ENCODE measurements at places on chromosomes 3 and 15.
A peak's percentile ranks its signal among the peaks of the same experiment; 100 is the strongest.

GRCh38 chr3:111617406-111617805, 22.3 kb upstream of the ZBED2 start:
- DNase-seq, result no peak

DNA sequence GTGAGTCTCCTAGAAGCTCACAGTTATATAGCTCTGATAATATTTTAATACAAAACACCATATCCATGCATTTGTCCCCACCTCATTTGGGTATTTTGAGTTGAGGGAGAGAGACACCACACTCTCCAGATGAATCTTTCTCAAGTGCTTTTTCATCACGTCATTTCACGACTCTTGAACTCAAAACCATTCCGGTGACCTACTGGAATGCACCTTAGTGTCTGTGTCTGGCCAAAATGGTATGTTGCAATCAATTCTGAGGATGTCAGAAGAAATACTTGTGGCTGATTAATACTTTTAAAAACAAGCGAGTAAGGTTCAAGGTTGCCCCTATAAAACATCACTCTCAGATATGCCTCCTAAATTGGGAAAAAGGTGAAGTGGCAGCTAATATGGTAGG, 352.6 kb upstream of the ICE2 start:
- DNase-seq, result peak; percentile 12

- no peak for DNase-seq
Measured at GRCh38 chr3:87267953-87268645, 8.3 kb downstream of the POU1F1 start.

DNA sequence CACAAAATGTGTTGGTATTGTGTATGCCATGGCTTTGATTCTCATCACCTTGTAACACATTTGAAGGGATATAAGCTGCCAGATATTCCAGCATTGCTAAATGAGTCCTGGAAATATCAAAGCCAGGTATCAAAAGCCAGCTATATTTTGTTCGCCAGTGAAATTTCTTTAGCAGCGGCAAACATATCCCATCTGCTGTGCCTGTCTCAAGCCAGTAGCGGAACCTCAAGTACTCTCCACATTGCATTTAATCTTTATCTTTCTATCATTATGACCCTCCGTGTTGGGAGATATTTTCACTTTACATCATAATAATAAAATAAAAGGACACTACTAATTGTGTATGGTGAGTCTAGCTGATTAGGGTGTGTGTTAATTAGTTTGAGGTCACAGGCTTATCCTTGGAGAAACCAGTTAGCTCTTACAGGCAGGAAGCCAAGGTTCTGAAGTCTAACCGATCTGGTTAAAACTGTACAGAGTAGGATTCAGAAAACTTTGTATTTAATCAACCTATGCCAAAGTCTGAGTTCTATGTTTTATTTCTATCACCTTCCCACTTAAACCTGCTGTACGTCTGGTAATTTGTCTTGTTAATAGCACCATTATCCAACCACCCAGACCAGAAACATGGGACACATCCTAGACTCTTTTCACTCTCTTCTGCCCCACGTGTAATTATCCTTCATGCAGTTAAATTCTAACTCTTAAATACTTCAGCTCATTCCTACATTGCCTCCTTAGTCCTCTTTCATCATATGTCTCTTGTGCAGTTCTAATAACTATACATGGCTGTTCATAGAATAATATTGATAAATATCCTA, 14.5 kb downstream of the TIPARP start:
- DNase-seq, result no peak

GRCh38 chr3:58898513-58898912, 151.3 kb downstream of the CFAP20DC start:
- no peak for DNase-seq

GRCh38 chr3:64267721-64268604, 42.7 kb upstream of the PRICKLE2 start:
- DNase-seq, result peak; percentile 80

DNA sequence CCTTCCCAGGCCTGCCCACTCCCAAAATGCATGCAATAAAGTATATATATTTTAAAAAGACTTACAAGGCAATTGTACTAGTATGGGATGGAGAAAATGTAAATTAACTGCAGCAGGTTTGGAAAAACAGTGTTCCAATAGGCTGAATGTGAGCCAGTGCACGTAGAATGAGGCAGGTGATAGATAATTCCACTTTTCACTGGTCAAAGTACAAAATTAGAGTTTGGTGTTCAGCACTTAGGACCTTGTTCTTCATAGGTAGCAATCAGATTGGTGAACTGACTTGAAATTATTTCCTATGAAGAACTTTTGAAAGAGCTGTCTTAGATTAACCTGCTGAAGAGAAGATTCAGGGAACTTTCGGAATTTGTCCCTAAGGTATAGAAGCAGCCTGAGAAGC, 1.9 kb downstream of the WDR48 start:
- no peak for DNase-seq

DNA sequence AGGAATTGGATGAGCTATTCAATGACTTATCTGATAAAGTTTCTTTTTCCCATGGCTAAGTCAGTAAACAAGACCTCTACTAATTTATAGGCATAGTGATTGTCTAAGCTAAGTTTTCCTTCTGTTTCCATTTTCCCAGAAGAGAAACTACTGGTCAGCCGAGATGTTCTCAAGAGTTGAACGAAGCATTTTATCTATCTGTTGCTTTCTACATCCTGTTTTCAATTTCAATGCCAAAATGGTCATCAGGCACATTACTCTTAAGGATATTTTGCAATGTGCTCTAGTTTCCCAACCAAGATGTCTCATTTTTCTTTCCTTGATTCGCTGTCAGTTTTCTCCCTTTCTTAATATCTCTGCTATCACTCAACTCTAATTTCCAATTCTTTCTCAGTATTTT, 228.7 kb downstream of the MBNL1 start:
- no peak for DNase-seq

GRCh38 chr15:98596885-98597392, 51.4 kb upstream of the IGF1R start:
- no peak for DNase-seq

- no peak for DNase-seq
Measured at GRCh38 chr3:78825118-78825857, 942.5 kb downstream of the ROBO1 start.

GRCh38 chr3:124775877-124776276, 45.6 kb downstream of the UMPS start:
- DNase-seq, result no peak

- DNase-seq, result no peak
Measured at GRCh38 chr15:86355801-86356200, 276.1 kb downstream of the AGBL1 start.

DNA sequence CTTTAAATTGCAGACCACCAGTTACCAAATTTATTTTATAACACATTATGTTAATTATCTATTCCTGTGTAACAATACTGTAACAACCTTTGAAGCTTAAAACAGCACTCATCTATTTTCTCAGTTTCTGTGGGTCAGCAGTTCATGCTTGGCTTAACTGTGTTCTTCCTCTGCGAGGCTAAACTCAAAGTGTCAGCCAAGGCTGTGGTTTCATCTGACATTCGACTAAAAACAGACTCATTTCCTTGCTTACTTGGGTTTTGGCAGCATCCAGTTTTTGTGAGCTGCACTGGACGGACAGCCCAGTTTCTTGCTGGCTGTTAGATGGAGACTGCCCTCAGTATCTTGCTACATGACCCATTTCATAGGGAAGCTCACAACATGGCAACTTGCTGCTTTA, 247.3 kb upstream of the KCNH8 start:
- no peak for DNase-seq

DNA sequence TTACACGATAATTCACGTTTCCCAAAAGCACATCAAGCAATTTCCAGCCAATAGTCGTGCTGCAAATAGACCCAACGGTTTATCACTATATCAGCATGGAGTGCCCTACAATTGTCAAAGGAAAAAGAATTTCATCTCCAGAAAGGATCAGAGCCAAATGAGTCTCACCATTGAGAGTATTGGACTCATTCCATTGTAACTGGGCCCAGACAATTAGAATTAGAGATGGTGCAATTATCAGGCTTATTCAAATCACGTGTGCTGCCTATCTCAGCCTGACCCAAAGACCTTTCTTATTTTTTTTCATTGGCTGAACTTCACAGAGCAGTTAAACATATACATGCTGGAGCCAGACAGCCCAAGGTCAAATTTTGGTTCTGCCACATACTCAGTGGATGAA, 87.0 kb upstream of the LRTM1 start:
- no peak for DNase-seq

DNA sequence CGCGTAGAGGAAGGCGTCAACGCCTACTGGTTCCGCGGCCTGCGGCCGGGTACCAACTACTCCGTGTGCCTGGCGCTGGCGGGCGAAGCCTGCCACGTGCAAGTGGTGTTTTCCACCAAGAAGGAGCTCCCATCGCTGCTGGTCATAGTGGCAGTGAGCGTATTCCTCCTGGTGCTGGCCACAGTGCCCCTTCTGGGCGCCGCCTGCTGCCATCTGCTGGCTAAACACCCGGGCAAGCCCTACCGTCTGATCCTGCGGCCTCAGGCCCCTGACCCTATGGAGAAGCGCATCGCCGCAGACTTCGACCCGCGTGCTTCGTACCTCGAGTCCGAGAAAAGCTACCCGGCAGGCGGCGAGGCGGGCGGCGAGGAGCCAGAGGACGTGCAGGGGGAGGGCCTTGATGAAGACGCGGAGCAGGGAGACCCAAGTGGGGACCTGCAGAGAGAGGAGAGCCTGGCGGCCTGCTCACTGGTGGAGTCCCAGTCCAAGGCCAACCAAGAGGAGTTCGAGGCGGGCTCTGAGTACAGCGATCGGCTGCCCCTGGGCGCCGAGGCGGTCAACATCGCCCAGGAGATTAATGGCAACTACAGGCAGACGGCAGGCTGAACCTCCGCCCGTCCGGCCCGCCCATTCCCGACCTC, 4.1 kb downstream of the ISLR2 start:
- DNase-seq, result no peak

GRCh38 chr3:976006-976405, 116.8 kb upstream of the CNTN6 start:
- peak; percentile 10 for DNase-seq

GRCh38 chr3:168974617-168975403, 688.7 kb downstream of the MECOM start:
- DNase-seq, result no peak

- no peak for DNase-seq
Measured at GRCh38 chr3:171165499-171165921, 139.0 kb upstream of the SLC2A2 start.

- DNase-seq, result peak; percentile 43
Measured at GRCh38 chr15:60396100-60396499, 1.7 kb downstream of the ANXA2 start.

- no peak for DNase-seq
Measured at GRCh38 chr3:4355401-4356219, 52.4 kb downstream of the SETMAR start.

GRCh38 chr3:34864011-34864410, 775.3 kb upstream of the ARPP21 start:
- peak; percentile 61 for DNase-seq

DNA sequence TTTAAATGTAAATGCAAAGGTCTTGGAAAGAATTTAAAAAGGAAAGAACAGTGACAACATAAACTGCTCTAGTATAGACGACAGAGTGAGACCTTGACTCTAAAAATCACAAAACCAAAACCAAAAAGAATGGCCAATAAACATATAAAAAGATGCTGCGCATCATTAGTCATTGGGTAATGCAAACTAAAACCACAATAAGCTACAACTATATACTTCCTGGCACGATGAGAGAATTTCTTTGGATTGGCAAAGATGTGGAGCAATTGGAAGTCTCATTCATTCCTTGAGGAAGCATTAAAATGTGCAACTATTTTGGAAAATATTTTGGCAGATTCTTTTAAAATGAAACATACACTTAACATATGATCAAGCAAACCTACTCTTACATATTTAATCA, 98.7 kb upstream of the ZPLD1 start:
- no peak for DNase-seq

DNA sequence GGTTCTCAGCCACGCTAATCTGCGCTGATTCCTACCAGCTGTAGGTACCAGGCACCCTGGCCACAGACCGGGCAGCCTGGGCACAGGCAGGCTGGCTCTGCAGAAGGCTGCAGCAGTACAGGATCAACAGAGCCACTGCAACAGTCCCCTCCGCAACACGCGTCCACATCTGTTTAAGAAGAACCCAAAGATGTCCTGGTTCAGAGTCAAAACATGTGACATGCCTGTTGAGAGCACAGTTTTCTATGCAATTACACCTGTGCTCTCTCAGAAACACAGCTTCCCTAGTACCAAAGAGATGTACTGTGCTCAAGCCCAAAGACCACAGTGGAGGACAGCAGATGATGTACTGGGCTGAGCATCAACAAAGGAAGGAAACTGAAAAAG, 18.8 kb downstream of the LRIG1 start:
- DNase-seq, result no peak

- no peak for DNase-seq
Measured at GRCh38 chr3:87900061-87900460, 158.7 kb downstream of the CGGBP1 start.

DNA sequence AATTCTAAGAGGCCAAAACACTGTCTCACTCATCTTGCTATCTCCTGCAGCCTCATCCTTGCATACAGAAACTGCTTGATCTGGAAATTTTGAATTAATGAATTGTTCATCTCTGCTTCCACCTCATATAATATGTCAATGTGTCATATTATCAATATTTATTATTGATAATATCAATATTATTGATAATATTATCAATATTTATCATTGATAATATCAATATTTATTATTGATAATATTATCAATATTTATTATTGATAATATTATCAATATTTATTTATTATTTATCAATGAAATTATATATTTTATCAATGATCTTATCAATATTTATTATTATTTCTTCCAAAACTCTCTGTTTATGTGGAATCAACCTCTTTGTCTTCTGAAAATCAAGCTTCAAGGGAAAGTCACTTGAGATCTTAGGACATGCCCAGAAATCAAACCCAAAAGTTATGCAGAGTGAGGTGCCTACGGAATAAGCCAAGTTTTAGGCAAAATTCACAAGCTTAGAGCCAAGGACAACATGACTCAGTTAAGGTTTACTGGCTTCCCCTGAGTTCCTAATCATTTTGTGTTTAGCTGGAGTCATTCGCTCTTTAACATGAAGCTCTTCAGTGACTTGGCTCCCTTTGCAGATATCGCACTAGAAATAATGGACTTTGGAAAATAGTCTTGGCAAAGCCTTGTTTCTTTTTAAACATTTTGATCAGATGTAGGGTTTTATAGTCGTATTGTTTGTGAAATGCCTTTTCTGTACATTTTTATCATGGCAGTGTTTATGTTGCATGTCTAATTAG, 297.1 kb upstream of the RARB start:
- DNase-seq, result no peak

GRCh38 chr15:97866959-97867358, 93.5 kb upstream of the ARRDC4 start:
- DNase-seq, result no peak

DNA sequence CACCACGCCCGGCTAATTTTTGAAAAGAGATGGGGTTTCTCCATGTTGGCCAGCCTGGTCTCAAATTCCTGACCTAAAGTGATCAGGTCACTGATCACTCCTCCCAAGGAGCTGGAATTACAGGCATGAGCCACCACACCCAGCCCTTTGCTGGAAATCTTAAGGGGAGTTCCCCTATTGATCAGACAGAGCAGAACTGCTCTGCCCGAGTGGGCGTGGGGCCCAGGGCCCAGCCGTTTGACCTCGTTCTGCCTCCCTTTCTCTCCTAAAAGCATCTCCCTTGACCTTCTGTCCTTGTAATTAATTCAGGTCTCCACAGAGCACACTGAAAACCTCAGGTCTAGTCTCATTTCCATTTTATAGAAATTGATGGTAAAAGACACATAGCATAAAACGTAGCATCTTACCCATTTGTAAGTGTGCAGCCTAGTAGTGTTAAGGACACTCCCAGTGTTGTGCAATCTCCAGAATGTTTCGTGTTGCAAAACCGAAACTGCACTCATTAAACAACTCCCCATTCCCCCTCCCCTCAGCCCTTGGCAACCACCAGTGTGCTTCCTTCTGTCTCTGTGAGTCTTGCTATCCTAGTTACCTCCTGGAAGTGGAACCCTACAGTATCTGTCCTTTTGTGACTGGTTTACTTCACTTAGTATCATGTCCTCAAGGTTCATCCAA, 89.3 kb downstream of the SLCO3A1 start:
- DNase-seq, result peak; percentile 73

Measured in fibroblast of skin of right biceps (primary cell).